CD4-positive, alpha-beta T cell treated with Interleukin-2 at 100 ng/mL for 4 hours (primary cell): ENCODE measurements at places on chromosomes 2 and 18.

DNA sequence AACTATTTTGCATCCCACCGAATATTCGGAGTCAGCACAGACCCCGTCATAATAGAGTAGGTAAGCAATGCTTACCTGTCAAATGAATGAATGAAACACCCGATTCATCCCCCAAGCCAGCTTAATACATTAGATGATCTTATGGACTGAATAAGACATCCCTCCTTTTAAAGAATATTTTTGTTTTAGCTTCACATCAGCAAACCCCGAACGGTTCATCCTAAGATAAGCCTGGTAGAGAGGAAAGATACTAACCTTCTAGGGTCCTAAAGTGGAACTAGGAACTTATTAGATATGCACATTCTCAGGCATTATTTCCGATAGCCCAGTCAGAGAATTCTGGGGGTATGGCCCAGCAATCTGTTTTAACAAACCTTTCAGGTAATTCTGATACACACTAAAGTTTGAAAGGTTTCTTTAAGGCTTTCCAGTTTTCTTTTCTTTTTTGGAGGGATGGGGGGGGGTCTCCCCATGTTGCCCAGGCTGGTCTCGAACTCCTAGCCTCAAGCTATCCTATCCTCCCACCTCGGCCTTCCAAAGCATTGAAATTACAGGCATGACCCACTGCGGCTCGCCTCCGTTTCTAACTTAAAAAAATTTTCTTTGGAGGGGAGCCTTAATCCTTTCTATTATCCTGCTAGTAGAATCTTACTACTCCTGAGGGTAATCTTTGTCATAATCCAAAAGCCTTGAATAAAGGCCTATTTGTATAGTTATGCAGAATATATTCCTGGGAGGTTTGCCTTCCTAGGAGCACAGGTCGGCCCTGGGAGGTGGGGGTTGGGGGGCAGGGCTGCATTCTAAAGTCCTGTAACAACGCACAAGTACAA lies 1.0 kb upstream of the ACTR3 start:
- no peak for DNase-seq

DNA sequence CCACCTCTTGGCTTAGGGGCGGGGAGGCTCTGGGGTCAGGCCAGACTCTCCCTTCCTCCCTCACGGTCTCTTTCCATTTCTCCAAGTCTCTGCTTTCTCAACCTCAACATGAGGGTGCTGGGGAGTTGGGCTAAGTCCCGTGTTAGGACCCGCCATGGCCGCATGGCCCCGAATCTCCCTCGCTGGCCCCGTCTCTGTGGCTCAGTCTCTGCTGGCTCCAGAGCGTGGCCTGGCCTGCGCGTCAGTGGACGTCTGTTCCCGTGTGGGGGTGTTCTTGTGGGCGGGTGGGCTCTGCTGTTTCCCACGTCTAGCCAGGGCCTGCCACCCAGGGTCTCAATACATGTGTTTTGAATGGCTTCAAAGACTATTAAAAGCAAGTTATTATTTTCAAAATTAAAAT lies 12.4 kb downstream of the ALLC start:
- DNase-seq = no peak

- DNase-seq = no peak
Observed at GRCh38 chr2:11473659-11474433, 7.9 kb upstream of the E2F6 start.

- no peak for DNase-seq
Observed at GRCh38 chr2:155599834-155600233, 732.7 kb downstream of the NR4A2 start.

GRCh38 chr2:152468899-152469692 lies 134.1 kb downstream of the FMNL2 start:
- no peak for DNase-seq

- DNase-seq = no peak
Observed at GRCh38 chr2:114543236-114543766, 100.9 kb downstream of the DPP10 start.
